ENCODE measurements at places on chromosomes 2 and 18.

- no peak for DNase-seq
Measured at GRCh38 chr2:6196449-6196848, 504.3 kb downstream of the SOX11 start.

DNA sequence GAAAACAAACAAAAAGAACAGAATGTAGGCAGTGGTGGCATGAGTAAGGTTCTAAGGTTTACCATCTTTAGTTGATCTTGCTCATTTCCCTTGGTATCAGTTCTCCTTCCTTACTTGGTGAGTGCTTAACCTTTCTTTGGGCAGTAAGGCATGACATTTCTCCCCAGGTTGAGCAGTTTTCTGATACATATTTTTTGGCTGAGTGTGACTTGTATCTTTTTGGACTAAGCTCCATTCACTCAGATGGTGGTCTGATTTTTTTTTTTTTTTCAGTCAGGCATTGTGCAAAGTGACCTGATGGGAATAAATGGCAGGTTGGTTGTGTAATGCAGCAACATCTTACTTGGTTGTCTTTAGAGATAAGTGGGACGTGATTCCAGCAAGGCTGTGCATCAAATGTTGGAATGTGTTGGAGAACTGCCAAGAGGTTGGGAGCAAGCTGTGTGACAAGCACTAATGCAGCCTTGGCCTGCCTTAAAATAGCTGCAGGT is 15.1 kb downstream of the SPTBN1 start:
- DNase-seq, result no peak

DNA sequence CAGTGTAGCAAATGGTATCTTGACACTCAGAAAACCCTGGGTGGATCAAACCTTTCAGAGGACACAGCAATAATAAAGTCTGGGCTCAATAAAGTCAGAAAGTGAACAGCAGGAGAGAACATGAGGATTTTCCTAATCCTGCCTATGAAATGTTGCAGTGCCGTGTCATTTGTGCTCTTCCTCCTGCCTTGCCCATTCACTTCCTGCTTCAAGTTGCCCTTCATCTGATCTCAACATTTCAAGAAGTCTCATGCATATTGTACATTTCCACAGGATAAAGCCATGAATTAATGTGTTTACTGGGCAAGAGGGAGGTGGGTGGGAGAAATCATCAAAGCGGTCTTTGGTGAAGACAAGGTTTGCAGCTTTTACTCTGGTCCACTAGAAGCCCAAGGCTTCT is 51.1 kb upstream of the STPG4 start:
- no peak for DNase-seq

GRCh38 chr2:215530191-215530968 is 94.5 kb upstream of the FN1 start:
- DNase-seq, result no peak

DNA sequence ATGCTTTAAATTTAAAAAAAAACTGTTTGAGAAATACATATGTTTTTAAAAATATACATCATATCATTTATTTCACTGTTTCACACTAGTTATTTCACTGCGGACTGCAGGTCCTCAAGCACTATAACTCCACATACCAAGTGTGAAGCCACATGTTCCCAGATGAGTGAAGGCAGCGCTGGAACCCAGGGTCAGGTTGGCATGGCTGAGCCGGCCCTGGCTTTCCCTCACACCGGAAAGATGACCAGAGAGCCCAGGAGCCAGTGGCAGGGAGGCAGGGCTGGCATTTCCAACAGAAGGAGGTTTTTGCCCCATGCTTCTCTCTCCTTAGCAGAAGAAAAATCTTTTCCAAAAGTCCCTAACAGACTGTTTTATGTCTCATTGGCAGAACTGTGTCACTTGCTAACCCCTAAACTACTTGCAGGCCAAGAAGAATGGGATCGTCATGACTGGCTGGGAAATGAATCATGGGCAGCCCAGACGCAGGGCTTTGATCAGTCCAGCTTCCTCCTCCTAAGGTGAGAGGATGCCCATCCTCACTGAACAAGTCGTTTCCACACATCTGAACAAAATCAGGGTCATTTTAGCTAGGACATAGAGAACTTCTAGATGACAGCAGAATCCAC is 287.6 kb upstream of the HNRNPA3 start:
- DNase-seq, result no peak

DNA sequence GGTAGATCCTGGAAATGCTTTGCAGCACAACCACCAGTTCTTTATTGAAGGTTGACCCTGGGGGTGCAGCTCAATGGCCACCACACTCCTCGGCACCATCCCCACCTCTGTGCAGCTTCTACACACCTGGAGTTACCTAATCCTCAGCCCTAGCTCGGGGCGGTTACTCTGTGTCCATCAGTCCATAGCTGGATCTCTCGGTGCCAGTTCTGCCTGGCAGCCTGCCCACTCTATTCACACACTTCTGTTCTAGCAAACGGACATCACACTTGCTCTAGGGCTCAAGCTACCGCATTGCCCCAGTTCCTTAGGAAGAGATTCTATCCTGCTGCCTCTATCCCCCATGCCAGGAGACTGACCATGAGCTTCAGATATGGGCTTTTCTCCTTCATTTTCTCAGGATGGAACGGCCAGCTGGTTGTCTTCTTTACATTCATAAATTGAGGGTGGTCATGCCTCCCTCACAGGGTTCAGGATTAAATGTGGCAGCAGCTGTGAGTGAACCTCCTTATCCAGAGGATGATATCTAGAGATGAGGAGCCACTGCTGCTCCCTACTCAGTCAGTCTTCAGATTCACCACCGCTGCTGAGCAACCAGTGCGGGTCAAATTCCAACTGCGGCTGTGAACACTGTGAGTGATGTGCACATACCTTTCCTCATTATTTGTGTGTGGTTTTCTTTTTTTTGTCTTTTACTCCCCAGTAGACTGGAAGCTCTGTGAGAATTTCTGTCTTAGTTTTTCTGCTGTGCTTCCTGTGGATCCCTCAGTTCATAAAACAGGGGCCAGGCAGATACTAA is 66.9 kb upstream of the TRIB2 start:
- no peak for DNase-seq

DNA sequence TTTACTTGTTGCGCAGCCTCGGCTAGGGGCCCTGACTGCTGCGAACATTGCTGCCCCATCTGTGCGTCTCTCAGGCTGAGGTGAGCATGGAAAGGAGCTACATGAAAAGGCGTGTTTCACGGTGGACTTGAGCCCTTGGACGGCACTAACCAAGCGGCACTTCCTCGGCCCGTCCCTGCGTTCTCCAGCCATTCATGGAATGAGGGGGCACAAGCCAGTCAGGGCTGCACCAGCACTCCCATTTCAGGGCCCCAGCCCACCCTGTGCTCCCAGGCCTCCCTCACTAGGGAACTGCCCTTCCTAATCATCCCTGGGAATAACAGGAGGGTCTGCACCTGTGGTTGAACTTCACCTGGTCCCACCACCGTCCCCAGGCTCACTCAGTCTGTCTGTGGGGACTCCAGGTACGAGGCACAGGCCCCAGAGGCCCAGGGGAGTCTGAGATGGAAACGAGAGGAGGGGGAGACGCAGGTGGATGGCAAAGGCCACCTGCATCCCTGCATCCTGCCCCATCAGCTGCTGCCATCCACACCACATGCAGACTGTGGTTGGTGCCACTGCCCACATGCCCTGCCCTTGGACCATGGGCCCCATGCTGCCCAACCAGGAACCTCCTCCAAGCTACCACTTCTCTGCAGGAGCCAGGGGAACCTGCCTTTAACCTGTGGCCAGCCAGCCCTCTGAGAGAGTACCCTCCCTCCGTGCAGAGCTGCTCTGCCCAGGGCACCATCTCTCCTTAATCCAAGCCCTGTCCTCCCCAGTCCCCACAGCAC is 99.7 kb downstream of the EIPR1 start:
- no peak for DNase-seq

- DNase-seq, result no peak
Measured at GRCh38 chr2:54013996-54014395, 43.2 kb upstream of the PSME4 start.

DNA sequence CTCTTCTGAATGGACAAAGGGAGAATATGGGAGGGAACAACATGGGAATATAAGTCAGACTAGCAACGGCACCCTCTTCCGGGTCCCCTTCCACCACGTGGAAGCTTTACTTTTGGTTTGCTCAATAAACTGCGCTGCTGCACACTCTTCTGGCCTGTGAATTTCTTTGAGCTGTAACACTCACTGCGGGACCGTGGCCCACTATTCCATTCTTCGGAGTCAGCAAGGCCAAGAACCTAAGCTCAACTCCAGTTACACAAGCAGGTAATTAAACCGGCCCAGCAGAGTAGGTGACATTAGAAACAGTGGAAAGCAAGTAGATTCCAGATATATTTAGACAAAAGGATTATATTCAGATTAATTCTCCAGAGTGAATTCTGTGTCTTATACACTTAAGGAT is 697.4 kb upstream of the NXPH2 start:
- DNase-seq, result no peak

- no peak for DNase-seq
Measured at GRCh38 chr2:211617803-211618202, 920.8 kb downstream of the ERBB4 start.

GRCh38 chr2:237020090-237020489 is 65.6 kb upstream of the COPS8 start:
- DNase-seq, result no peak

DNA sequence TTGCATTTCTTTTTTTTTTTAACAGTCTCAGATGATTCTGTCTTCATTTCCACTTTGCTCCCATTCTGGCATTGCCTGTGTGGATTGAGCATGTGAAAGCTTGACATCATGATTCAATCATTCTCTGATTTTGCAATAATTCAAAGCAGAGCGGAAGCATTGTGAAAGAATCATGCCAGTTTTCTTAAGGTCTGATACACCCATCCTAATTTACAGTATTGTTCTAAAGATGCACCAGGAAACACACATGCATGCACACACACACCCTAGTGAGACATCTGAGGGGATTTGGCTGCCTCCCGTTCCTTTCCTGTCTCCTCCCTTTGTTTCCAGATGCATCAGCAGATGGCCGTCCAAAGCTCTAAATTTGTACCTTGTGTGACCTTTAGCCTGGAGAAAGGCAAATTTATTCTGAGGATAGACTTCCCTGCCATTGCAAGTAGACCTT is 97.3 kb downstream of the FMNL2 start:
- DNase-seq, result no peak

DNA sequence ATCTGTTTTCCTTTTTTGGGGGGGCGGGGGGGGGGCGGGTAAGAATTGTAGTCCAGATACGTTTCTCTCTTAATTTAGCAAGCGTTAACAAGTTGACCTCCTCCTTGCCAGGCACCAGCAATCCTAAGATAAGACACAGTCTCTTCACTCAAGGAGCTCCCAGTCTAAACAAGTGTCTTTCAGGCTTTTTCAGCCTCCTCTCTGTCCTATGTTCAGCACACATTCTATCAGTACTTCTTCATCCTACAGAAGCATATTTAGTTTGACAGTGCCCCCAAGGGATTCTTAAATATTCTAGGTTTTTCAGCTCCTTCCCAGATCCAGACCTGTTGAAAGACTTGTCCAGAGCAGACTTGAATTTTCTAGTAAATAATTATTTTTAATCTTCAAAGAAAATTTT is 2.7 kb downstream of the PPP1CB start:
- DNase-seq, result no peak

DNA sequence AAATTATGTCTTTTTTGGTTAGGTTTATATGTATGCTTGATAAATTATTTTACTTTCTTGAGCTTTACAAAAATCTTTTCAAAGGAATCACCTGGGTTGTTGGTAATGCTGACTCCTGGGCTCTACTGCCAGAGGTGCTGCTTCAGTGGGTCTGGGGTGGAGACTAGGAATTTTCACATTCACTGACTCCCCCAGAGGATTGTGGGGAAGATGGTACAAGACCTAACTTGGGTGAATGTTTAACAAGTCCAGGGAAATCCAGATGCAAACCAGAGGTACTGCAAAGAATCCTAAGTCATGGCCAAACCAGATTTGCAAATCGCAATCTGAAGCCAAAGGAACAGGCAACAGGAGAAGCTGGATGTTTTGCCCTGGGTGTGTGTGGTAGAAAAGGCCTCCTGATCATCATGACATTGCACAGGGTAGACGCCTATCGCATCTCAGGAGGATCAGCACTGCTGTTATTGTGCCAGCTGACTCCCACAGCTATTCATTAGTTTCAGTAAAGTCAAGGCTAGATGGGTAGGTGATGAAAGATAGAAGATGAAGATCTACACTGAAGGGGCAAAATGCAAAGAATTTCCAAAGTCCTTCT is 185.2 kb downstream of the BARD1 start:
- no peak for DNase-seq

GRCh38 chr2:216589791-216590190 is 43.4 kb upstream of the IGFBP2 start:
- no peak for DNase-seq

- no peak for DNase-seq
Measured at GRCh38 chr2:84515788-84516187, 510 bp upstream of the DNAH6 start.

- DNase-seq, result no peak
Measured at GRCh38 chr2:10029875-10030223, 13.5 kb upstream of the KLF11 start.

GRCh38 chr2:56981554-56981953 is 797.8 kb downstream of the CCDC85A start:
- DNase-seq, result no peak

GRCh38 chr18:79798999-79799370 is 1.2 kb downstream of the KCNG2 start:
- no peak for DNase-seq

DNA sequence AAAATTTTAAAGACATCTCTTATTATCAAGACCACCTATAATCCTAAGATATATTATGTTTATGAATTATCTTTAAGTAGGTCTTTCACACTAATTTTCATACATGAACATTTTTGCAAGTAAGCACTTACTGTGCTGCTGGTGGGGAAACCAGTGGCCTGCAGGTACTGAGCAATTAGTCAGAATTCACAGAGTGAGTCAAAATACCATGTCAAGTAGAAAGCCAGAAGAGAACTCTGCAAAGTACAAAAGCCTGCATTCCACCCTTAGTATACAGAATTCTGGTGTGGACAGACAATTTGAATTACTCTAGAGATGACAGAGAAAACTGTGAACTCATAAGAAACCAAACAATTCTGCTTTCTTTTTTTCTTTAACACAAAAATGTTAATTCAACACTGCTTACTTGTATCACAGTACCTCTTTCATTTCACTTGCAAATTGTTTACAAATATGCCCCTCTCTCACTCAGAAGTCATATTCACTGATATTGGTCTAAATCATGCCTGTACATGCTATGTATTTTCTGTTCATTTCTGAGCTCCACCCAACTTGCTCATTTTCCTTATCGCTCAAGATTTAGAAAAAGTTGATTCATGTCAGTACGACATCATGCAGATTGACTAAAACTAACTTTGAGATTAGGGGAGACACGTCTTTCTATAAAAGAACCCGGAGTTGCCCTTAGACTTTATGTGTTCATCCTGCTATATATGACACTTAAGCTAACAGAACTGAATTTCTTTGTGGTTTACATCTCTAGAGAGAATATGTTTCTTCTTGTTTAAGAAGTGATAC is 182.9 kb downstream of the IKZF2 start:
- DNase-seq, result no peak
